Left ventricle myocardium superior (tissue), 1 donor: ENCODE measurements at places on chromosomes 4 and X. TPM values are rescaled to one million over a fixed set of nuclear protein-coding genes. Genes with fewer than 3 reads are reported as not detected.
A peak's percentile ranks its signal among the peaks of the same experiment; 100 is the strongest.

- DNase-seq: no peak
These were observed 28.5 kb upstream of the TSR2 start for GRCh38 chrX:54411732-54412131.

The DCAF12L2 gene
- total RNA-seq: 0.10 TPM

- DNase-seq: no peak
These were observed 4.9 kb upstream of the PPEF1 start for GRCh38 chrX:18702362-18703195.

The NAP1L3 gene
- total RNA-seq: 0.50 TPM

DNA sequence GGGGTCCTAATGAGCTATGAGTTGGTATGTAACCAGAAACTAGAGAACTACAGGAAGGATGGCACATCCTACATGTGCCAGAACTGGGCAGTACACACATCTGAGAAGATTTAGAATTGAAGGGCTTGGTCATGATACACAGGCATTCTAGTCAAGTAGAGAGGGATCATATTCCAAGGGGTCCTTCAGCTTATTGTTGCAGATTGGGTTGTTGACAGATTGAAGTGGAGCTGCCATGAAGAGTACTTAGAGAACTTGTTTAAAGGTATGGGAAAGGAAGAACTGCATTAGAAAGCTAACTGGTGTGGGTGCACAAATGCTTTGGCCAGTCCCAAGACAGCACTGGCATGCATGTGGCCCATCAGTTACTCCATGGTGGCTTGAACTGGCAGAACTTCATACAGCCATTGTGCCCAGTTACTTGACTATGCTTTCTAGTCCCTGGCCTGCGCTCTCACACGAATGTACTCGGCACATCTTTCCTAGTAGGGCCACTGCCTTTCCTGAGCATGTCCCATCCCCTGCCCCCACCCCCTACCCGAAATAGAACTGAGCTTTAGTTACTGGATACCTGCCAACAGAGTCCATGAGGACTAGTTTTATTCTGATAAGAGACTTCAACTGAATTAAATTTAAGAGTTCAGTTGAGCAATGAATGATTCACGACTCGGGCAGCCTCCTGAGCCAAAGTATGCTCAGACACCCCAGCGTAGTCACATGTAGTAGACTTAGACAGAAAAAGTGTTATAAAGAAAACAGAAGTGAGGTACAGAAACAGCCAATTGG, 64.0 kb downstream of the CCNG2 start:
- peak; percentile 55 for DNase-seq

- DNase-seq: no peak
These were observed 7.8 kb upstream of the CHRNA9 start for GRCh38 chr4:40327340-40327739.

- no peak for DNase-seq
These were observed 93.8 kb downstream of the C4orf51 start for GRCh38 chr4:145773581-145774234.

DNA sequence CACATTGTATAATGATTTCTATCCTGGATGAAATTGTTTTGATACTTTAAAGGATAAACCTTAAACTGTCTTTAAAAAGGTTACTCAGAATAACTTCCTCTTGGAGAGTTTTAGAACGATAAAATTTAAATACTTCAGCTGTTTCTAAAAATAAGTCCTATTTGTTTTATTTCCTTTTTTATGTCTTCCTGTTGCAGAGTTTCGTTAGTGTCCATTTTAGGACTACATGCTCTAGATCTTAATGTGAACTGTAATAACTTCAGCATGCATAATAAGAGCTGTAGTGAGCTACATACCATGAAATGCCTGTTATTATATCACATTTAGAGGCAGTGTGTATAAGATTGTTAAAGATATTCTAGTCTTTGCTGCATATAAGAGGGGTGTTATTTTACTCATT, 14.6 kb downstream of the ATP10D start:
- no peak for DNase-seq
